HT1080 (cell line): ENCODE measurements at places on chromosomes 12 and 14. TPM values are rescaled to one million over a fixed set of nuclear protein-coding genes. Genes with fewer than 3 reads are reported as not detected.

Gene CPNE6
- not detected in 2 replicates for total RNA-seq

Gene FGD4
- 1.8 and 2.8 TPM in 2 replicates for total RNA-seq

Gene TNFAIP2
- total RNA-seq: 17.6 and 26.1 TPM in 2 replicates

Gene AKAP5
- 1.1 TPM in 2 replicates for total RNA-seq

Gene SRGAP1
- 5.5 and 10.9 TPM in 2 replicates for total RNA-seq

Gene SLC25A47
- total RNA-seq: 0.37 TPM in 1 of 2 replicates, not detected in the other

Gene DGKA
- 49.6 and 56.6 TPM in 2 replicates for total RNA-seq

Gene LUM
- total RNA-seq: 0.08 TPM in 1 of 2 replicates, not detected in the other

Gene GUCY2C
- 0.17 TPM in 1 of 2 replicates, not detected in the other for total RNA-seq

Gene CD163L1
- 3.0 and 6.0 TPM in 2 replicates for total RNA-seq

Gene SALL2
- 0.03 TPM in 2 replicates for total RNA-seq

Gene SYNE2
- total RNA-seq: 6.9 and 9.8 TPM in 2 replicates

Gene ZDHHC17
- total RNA-seq: 10.6 and 15.5 TPM in 2 replicates

Gene CBX5
- 55.9 and 67.6 TPM in 2 replicates for total RNA-seq

Gene LRP10
- total RNA-seq: 65.5 and 86.0 TPM in 2 replicates

Gene CNTN1
- total RNA-seq: 0.08 and 0.20 TPM in 2 replicates

Gene COL2A1
- total RNA-seq: 0.02 and 0.07 TPM in 2 replicates

Gene BCL11B
- total RNA-seq: 0.17 and 0.18 TPM in 2 replicates

Gene NDRG2
- 13.1 and 16.9 TPM in 2 replicates for total RNA-seq

Gene PAPLN
- total RNA-seq: 1.5 and 1.9 TPM in 2 replicates

Gene FRMD6
- total RNA-seq: 121 and 128 TPM in 2 replicates

Gene CCT2
- 459 and 483 TPM in 2 replicates for total RNA-seq

Gene CMA1
- total RNA-seq: not detected in 2 replicates

Gene SLC38A4
- not detected in 2 replicates for total RNA-seq

Gene PCNX4
- 62.1 and 67.3 TPM in 2 replicates for total RNA-seq

Gene RHOF
- 31.4 and 39.9 TPM in 2 replicates for total RNA-seq

Gene AMDHD1
- 0.13 and 0.43 TPM in 2 replicates for total RNA-seq

Gene NEDD1
- total RNA-seq: 30.1 and 31.0 TPM in 2 replicates

Gene ABCD2
- total RNA-seq: 0.03 and 0.05 TPM in 2 replicates

Gene SLCO1C1
- not detected in 2 replicates for total RNA-seq

Gene ZDHHC22
- total RNA-seq: 0.10 TPM in 1 of 2 replicates, not detected in the other

Gene CEBPE
- 0.13 TPM in 1 of 2 replicates, not detected in the other for total RNA-seq

Gene CLEC1B
- not detected in 2 replicates for total RNA-seq

Gene TAS2R43
- total RNA-seq: not detected in 2 replicates

Gene SELPLG
- 1.1 TPM in 1 of 2 replicates, not detected in the other for total RNA-seq

Gene PGAM5
- 125 and 145 TPM in 2 replicates for total RNA-seq

Gene C12orf50
- total RNA-seq: not detected in 2 replicates

Gene DBX2
- not detected in 2 replicates for total RNA-seq

Gene ESPL1
- 16.8 and 20.0 TPM in 2 replicates for total RNA-seq

Gene NPFF
- not detected in 2 replicates for total RNA-seq
